ENCODE measurements at places on chromosomes 5 and 9. TPM values are rescaled to one million over a fixed set of nuclear protein-coding genes. Genes with fewer than 3 reads are reported as not detected.

NR5A1 gene
- not detected for total RNA-seq

CCDC183 gene
- 0.28 TPM for total RNA-seq

SH3GL2 gene
- not detected for total RNA-seq

TMEM8B gene
- total RNA-seq = 1.6 TPM

GMCL2 gene
- total RNA-seq = not detected

ZNF483 gene
- 2.2 TPM for total RNA-seq

CCL19 gene
- total RNA-seq = not detected

SCGB3A2 gene
- total RNA-seq = not detected

FABP6 gene
- not detected for total RNA-seq

C9orf43 gene
- total RNA-seq = 0.18 TPM

IL3 gene
- not detected for total RNA-seq

ADGRV1 gene
- total RNA-seq = 0.18 TPM

PCSK5 gene
- 5.7 TPM for total RNA-seq

TMOD1 gene
- 0.57 TPM for total RNA-seq

IFNA21 gene
- not detected for total RNA-seq

PRSS3 gene
- 28.4 TPM for total RNA-seq

ANKRD20A1 gene
- total RNA-seq = under 0.01 TPM

VDAC1 gene
- total RNA-seq = 293 TPM

TAF11L10 gene
- not detected for total RNA-seq

LCN9 gene
- total RNA-seq = not detected

MAMDC4 gene
- 0.85 TPM for total RNA-seq

FAM78A gene
- 0.55 TPM for total RNA-seq

PCDHGA6 gene
- 3.2 TPM for total RNA-seq

FBP2 gene
- not detected for total RNA-seq

PCDHA9 gene
- total RNA-seq = 0.18 TPM

UBTD2 gene
- total RNA-seq = 19.0 TPM

ZNF354C gene
- total RNA-seq = 7.7 TPM

EQTN gene
- total RNA-seq = not detected

FAM221B gene
- total RNA-seq = not detected

NEUROG1 gene
- total RNA-seq = not detected

FSTL4 gene
- 0.09 TPM for total RNA-seq

ADGRD2 gene
- not detected for total RNA-seq

ORM2 gene
- total RNA-seq = not detected

FCN1 gene
- total RNA-seq = not detected

ARHGEF28 gene
- total RNA-seq = 15.9 TPM

HTR4 gene
- total RNA-seq = not detected

C5orf52 gene
- not detected for total RNA-seq

LRRC19 gene
- not detected for total RNA-seq

WNT8A gene
- total RNA-seq = not detected

SLC23A1 gene
- under 0.01 TPM for total RNA-seq

KIF12 gene
- not detected for total RNA-seq

SLC28A3 gene
- total RNA-seq = 0.09 TPM

SLC25A2 gene
- 0.18 TPM for total RNA-seq

ARSI gene
- 22.2 TPM for total RNA-seq

FOXD1 gene
- 0.28 TPM for total RNA-seq

SPEF2 gene
- total RNA-seq = 2.2 TPM

AP3B1 gene
- total RNA-seq = 51.7 TPM

CCDC171 gene
- total RNA-seq = 1.7 TPM

PAXX gene
- 6.6 TPM for total RNA-seq

ZDHHC11 gene
- total RNA-seq = 1.00 TPM

SPATA31D4 gene
- total RNA-seq = not detected

KIF27 gene
- 3.8 TPM for total RNA-seq

TRIM14 gene
- total RNA-seq = 2.6 TPM

SLC46A2 gene
- total RNA-seq = not detected

C9orf153 gene
- total RNA-seq = 0.18 TPM

PCDHAC2 gene
- 0.14 TPM for total RNA-seq

OR1Q1 gene
- total RNA-seq = not detected

TAF11L3 gene
- total RNA-seq = not detected

Data from smooth muscle cell of bladder (primary cell).